ENCODE measurements at places on chromosomes 2 and 18. TPM values are rescaled to one million over a fixed set of nuclear protein-coding genes. Genes with fewer than 3 reads are reported as not detected.

- no peak overlapping the region for H3K4me3 ChIP-seq
- H3K27me3 ChIP-seq, result no peaks in the 10 kb centered on the region
- DNase-seq, result no peak
- peaks cover 2% of the 10 kb centered on the region for H3K4me1 ChIP-seq
These were observed 5.2 kb downstream of the CD207 start for GRCh38 chr2:70830366-70830765.

- H3K4me3 ChIP-seq, result no peak overlapping the region
- no peaks in the 10 kb centered on the region for H3K36me3 ChIP-seq
- H3K27ac ChIP-seq, result no peak overlapping the region
- H3K27me3 ChIP-seq, result no peaks in the 10 kb centered on the region
These were observed 90.3 kb upstream of the TFPI start for GRCh38 chr2:187644486-187644885.

DNA sequence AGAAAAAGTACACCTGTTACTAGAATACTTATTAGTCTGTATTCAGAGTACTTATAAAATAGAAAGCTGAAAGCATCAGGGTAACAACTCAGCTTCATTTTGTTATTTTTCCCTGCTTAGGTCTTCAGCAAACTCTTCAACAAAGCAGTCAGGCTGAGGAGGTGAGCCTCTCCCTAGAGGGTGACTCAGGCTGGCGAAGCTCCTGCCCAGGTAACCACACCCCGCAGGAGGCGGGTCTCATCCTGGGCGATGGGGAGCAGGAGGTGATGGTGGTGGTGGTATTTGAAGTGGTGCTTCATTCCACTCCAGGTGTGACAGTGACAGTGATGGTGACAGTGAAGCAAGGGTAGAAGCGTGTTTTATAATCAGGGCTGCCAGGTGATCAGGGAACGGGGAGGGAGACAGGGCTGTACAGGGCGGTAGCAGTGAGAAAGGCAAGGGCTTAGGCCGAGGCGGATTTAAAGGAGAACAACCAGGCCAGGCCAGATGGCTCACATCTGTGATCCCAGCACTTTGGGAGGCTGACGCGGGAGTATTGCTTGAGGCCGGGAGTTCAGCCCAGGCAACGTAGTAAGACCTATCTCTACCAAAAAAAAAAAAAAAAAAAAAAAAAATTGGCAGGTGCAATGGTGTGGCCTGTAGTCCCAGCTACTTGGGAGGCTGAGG, 127.1 kb downstream of the SOCS6 start:
- H3K36me3 ChIP-seq, result no peaks in the 10 kb centered on the region
- no peaks in the 10 kb centered on the region for H3K27me3 ChIP-seq
- H3K27ac ChIP-seq, result no peak overlapping the region
- H3K4me1 ChIP-seq, result no peaks in the 10 kb centered on the region

DNA sequence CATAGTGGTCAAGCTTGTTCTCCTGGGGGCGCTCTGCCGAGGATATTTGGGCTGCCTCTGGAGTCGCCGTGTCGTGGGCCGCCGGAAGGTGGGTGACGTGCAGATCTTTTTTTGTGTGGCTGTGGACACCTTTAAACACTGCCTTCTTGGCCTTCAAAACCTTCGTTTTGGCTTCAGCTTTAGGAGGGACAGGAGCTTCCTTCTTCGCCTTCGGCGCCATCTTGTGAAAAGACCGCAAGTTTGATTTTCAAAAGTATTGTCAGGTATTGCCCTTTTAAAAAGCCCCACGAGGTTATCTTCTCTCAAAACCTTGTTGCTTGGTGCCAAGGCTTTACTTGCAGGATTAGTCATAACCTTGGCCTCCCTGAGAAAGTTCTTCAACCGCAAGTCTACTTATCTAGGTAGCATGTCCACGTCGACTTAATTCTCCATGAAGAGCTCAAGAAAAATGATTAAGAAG, 20.8 kb downstream of the LAMA3 start:
- H3K36me3 ChIP-seq, result no peaks in the 10 kb centered on the region
- peaks cover 3% of the 10 kb centered on the region for H3K4me1 ChIP-seq
- no peak overlapping the region for H3K4me3 ChIP-seq
- H3K27ac ChIP-seq, result no peak overlapping the region

DNA sequence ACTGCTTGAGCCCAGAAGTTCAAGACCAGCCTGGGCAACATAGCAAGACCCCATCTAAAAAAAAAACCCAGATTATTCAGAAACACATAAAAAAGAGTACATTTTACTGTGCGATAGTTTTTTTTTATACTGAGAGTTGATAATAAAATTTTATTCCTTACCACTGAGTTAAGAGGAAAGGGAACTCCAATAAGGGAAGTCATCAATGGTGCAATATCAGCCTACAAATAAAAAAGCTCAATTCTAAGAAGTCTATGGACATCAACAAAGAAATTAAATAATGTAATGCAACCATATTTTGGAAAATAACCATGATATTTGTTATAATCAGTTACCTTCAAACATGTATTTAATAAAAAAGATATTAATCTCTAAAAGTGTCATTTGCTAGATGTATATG, 46.6 kb downstream of the PIGN start:
- no peak overlapping the region for H3K4me3 ChIP-seq
- H3K36me3 ChIP-seq, result no peaks in the 10 kb centered on the region
- no peaks in the 10 kb centered on the region for H3K27me3 ChIP-seq
- DNase-seq, result no peak
- no peak overlapping the region for H3K27ac ChIP-seq

DNA sequence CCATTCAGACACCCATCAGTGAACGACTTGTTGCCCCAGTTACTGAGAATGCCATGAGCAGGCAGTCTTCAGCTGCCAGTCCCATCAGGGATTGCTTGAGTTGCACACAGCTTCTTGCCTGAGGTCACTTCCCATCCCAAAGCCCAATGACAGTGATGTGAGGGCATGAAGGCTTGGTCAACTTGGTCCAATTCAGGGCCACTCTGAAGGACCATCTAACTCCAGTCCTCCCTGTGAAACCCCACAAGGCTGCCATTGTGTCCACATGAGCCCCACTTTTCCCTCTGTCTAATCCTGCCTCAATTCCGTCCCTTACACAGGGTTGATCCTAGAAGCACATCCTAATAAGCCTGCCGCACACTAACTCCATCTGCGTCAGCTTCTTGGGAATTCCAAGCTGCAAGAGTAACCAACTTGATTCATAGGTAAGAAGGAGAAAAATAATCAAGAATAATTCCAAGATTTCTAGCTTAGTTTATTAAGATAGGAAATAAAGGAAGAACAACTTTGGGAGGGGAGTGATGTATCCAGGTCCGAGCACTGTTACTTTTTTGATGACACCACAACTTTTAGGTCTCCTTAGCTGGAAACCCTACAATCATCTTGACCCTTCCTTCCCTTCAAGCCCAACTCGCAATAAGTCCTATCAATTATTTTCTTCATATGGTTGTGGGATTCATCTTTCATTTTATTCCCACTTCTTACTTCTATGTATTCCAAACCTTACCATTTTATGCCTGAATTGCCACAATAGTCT, 110.9 kb downstream of the LRRC30 start:
- DNase-seq, result no peak
- H3K36me3 ChIP-seq, result no peaks in the 10 kb centered on the region
- H3K27me3 ChIP-seq, result no peaks in the 10 kb centered on the region
- H3K4me3 ChIP-seq, result no peak overlapping the region

- H3K27me3 ChIP-seq, result no peaks in the 10 kb centered on the region
- H3K4me1 ChIP-seq, result no peaks in the 10 kb centered on the region
- H3K36me3 ChIP-seq, result no peaks in the 10 kb centered on the region
These were observed 31.9 kb downstream of the EXOC6B start for GRCh38 chr2:72793798-72794440.

Gene PCGF1
- total RNA-seq, result 23.8 TPM
